Activated naive CD4-positive, alpha-beta T cell treated with Interleukin-2 at 50 U/mL for 16 hours (primary cell): ENCODE measurements at places on chromosomes 11 and 22.

DNA sequence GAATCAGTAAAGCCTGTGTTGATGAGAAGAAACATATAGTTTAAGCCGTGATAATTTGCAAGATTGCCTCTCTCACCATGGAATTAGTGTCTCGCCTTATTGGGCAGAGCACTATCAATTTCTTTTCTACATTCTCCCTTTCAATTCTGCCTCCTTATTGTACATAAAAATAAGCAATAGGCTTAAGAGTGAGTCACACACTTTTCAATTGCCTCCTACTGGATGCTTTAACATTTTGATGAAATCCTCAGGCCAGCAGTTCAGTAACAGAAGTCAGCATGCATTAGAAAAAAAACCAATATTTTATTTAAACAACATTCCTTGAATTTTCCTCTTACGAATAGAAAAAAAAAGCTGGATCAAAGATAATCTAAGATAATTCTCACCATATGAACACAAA lies 33.8 kb upstream of the VWA5A start:
- no peak for DNase-seq

- DNase-seq, result peak; percentile 24
Observed at GRCh38 chr11:59172345-59173079, 580 bp downstream of the DTX4 start.

GRCh38 chr11:132318421-132319157 lies 948.2 kb downstream of the NTM start:
- no peak for DNase-seq

DNA sequence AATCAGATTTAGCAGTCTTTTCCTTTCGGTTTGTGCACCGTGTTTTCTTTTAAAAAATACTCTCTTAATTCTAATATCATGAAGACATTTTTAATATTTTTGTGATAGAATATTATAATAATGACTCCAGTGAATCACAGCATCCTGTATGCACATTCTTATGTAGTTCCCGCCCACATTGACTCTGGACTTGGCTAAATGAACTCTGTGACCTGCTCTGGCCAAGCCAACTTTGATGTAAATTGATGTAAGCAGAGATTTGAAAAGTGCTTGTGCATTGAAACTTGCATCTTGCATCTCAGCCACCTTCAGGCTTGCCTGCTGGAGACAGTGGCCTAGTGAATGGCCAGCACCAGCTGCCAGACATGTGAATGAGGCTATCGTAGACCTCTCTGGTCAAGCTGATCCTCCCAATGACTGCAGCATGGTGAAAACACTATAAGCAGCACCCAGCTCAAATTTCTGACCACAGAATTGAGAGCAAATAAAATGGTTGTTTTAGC lies 29.2 kb upstream of the PGM2L1 start:
- DNase-seq, result no peak

DNA sequence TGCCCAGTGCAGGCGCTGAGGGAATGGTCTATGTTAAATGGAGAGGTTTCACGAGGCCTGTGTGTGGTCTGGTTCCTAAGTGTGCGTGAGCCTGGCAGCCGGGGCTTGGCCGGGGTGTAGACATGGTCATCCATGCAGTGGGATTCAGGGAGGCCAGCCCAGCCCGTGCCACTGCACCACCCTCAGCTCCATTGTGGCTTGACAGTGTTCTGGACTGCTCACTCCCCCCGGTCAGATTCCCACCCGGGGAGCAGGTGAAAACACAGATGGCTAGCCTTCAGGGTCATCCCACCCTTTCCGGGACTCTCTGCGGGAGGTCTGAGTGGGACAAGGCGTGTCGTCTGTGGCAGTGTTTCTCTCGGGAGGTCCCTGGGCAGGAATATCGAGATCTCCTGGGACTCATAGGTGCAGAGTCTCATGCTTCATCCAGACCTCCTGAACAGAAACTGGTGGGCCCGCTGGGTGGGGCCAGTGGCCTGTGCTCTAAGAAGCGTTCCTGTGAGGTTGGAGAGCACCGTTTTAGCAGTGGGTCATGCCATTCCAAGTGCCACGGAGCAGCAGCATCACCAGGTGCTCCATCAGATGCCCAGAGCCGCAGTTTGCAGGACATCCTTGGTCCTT lies 52.3 kb downstream of the ST14 start:
- no peak for DNase-seq
